HEK293T (cell line): ENCODE measurements at places on chromosomes 2 and 18.
A peak's percentile ranks its signal among the peaks of the same experiment; 100 is the strongest.

DNA sequence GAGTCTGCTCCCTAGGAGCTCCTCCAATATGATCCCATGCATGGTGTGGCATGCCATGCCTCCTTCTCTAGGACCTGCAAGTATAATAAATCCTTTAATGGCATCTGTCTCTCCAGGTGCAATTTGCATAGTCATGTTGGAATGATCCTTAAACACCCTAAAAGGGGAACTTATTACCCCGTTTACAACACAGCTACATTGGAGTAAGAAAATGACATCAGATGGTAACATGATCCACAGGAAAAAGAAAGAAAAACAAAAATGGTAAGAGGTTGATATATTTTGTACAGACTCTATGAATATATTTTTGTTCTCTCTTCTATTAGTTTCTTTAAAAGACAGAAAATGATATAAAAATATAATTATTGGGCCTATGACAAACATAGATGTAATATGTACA lies 79.0 kb downstream of the CRACDL start:
- no peak for DNase-seq

DNA sequence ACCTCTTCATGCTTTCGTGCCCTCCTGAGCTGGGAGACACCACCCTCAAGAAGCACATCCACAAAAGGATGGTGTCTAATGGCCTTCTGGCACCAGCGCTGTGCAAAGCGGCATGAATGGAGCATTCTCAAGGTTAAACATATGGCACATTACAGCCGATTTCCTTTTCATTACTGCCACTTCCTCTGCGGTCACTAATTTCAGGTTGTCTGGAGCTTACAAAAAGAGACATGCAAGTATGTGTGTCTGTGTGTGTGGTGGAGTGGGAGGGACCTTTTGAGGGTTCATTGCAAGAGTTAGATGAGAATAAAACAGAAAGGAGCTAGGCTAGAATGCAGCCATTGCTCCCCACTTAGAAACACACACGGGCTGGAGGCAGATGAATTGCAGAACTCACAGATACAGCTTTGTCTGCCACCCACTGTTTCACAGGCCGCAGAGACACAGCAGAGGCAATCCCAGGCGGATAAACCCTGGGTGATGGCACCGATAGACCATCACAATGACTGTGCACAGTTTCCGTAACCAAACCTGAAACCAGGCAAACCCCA lies 76.0 kb downstream of the TGIF1 start:
- DNase-seq, result no peak

GRCh38 chr2:191701696-191702095 lies 23.8 kb downstream of the NABP1 start:
- no peak for DNase-seq

DNA sequence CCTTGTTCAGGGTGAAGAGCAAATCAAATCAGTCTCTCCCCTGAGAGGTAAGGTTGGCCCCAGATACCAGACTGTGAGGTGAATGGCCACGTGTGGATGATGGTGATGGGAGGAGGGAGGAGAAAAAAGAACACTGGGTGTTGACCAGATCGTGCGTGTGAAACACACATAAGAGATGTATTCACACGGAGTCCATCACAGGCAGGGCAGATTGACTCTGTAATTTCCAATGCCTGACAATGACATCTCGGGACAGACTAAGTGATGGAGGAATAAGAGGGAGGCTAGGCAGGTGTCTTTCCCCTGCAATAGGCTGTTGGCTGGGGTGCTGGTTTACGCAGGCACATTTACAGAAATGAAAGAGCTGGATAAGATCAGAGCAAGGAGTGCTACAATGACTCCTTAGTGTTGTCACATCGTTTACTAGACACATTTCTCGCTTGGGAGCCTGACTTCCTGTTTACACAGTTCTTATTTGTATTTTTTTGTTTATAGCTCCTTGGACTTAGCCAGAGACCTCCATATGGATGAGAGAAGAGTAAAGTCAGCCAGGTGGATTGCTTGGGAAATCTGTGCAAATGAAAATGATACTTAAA lies 43.1 kb downstream of the CPO start:
- no peak for DNase-seq

DNA sequence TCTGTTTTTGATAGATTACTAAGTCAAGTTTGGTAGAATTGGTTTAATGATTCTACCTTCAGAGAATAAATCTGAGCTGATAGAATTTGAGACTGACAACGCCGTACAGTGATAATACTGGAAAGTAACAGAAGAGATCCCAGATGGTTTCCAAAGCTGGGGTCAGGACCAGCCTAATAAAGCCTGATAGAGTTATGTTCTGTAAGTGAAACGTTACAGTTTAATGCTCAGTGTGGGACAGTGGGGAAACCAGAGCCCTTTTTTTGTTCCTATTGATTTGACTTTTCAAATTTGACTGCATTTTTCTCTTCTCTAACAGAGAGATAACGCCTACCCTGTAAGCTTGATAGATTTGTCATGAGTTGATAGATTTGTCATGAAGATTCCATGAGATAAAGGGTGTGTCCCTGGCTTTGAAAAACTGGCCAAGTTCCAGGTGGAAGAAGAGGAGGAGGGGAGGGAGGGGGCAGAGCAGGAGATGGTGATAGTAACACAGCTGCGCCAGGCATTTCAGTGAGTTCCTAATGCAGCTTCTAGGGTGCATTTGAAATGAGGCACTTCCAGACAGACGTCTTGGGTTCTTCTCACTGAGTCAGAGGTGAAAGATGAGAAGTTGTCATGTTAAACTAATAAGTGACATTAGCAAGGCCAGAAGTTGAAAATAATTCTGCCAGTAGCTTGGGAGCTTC lies 65.1 kb downstream of the CERS6 start:
- DNase-seq, result no peak

- no peak for DNase-seq
Observed at GRCh38 chr2:16511041-16511440, 154.6 kb downstream of the CYRIA start.

GRCh38 chr2:150859877-150860276 lies 372.4 kb upstream of the RND3 start:
- DNase-seq, result no peak

- DNase-seq, result no peak
Observed at GRCh38 chr2:20113986-20114938, 62.8 kb upstream of the LAPTM4A start.

DNA sequence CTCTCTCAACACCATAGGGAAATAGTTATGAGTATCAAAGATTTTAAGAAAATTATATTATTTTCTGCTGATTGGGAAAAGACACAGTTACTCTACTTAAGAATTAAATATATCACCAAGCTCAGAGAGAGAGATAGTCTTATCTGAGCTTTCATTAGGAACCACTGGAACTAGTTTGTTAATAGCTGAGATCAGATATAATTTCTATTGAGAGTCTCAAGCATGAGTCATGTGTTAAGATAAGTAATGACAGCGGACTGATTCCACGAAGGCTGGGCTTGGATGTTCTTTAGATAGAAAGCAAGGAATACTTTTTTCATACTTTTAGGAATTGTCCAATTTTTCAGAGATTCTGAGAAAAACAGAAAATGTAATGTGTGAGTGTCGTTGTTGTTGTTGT lies 44.4 kb upstream of the RBM44 start:
- DNase-seq, result no peak

DNA sequence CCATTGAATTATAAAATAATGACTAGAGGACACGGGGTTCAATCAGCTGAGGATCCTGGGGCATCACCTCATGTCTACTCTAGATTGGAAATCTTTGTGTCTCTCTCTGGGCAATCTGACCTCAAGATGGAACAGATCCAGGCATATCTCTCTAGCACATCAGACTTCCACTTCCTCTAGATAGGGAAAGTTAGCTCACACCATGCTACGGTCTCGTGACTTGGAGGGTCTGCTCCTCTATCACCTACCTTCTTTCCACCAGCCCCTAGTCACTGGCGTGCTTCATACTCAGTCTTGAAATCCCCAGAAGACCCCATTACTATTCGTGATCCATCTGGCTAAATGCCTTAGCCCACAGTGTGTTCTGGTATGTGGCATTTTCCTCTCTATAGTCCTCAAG lies 148.8 kb downstream of the ANKRD44 start:
- DNase-seq, result no peak

DNA sequence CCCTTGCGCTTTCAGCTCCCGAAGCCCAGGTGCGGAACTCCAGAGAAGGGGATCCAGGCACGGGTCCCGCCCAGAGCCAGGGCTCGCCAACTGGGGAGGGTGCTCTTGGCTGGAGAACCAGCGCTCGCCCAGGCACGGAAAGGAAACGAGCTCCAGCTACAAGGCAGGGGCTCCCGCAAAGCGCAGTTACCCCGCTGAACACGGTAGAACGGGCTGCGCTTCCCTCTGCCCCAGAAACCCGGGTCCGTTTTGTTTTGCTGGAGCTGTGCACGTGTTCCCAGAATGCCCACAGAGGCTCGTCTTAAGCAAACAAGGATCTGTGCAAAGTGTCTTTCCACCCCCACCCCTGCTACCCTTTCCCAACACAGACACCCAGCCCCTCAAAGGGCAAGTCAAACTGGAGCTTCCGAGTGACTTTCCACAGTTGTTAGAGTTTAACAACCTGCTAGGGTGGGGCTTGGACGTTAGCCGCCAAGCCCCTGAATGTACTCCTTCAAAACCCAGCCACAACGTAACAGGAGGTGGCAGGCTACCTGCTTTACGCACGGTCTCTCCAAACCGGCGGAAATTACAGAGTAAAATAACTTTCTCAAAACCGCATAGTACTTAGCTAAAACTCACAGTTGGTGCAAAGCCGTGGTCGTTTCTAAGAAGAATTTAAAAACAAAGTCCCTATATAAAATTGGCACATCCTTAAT lies 775 bp downstream of the RNF125 start:
- peak; percentile 67 for DNase-seq

DNA sequence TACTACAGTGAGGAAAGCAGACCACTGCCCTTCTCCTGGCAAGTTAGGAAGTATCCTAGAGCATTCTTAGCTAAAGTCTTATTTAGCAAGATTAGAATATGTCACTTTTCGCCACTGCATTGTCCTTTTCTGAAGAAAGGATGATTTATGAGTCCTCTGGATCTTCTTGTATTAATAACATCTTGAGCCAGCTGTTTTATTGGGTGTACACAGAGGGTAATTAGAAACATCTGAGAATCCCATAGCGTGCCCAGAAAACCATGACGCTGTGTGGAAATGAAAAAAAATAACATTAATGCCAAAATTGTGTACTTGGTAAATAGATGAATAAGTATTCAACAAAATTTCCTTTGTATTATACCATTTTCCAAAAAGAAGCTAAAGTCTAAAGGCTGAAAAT lies 198.7 kb downstream of the LTBP1 start:
- no peak for DNase-seq

- no peak for DNase-seq
Observed at GRCh38 chr18:57798713-57799373, 4.3 kb downstream of the ATP8B1 start.

- DNase-seq, result no peak
Observed at GRCh38 chr2:208361077-208361441, 45.5 kb upstream of the PTH2R start.

GRCh38 chr18:36309436-36310391 lies 12.2 kb downstream of the FHOD3 start:
- no peak for DNase-seq

DNA sequence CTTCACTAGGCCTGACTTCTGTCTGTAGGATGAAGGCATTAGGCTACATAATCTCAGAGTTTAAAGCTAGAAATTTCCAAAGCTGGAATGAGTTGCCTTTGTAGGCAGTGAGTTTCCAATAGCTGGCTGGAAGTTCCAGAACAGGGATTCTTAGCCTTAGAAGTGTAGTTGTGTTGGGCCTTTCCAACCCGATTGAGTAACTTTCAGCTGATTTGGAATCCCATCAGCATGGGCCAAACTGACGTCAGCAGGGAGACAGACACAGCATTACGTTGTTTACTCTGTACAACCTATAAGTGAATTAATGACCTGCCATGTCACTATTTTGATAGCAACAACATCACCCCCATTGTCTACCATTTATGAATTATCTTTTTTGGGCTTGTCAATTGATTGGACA lies 56.9 kb downstream of the SETBP1 start:
- no peak for DNase-seq

DNA sequence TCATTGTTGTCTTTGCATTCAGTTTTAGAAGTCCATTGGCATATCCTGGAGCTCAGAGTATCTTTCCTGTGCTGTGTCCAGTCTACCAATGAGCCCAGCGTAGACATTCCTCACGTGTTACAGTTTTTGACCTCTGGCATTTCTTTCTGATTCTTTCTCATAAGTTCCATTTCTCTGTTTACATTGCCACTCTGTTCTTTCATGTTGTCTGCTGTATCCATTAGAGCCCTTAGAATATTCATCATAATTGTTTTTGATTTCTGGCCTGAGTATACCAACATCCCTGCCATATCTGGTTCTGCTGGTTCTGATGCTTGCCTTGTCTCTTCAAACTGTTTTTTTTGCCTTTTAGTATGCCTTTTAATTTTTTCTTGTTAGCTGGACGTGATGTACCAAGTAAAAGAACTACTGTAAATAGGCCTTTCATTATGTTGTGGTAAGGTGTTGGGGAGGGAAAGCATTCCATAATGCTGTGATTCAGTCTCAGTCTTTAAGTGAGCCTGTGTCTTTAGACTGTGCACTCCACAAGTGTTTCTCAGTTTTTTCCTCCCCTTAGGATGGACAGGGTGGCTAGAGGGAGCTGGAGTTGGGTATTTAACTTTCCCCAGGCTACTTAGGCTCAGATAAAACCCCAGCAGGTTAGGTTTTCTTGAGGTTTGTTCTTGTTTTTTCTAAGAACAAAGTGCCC lies 35.6 kb downstream of the CEP192 start:
- DNase-seq, result no peak

DNA sequence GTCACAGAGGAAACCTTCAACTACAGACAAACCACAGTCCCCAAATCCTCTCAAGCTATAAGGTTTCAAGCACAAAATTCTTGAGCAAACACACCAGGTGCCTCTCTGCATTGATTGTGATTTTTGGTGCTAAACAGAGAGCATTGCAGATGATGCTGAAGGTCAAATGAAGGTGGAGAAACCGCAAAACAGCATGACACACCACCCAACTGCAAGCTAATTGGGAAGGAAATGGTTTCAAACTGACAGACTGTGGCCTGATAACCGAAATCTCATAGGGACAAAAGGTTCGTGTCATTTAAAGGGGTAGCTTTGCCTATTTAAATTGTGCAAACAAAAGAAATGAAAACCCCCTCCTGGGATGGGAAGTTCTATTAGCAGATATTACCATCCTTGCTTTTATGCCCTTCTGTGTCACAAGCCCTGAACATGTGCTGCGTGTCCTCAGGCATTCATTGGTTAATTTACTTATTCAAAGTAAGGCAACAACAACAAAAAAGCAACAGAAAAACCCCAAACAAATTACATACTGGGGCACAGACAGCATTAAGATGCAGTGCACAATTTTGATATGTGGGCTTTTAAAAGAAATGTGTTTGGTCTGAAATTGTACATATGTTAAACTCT lies 154.9 kb downstream of the AQP4 start:
- no peak for DNase-seq

- no peak for DNase-seq
Observed at GRCh38 chr2:118114863-118115262, 26.6 kb downstream of the INSIG2 start.

GRCh38 chr2:187008111-187008510 lies 159.1 kb upstream of the ZSWIM2 start:
- no peak for DNase-seq

- no peak for DNase-seq
Observed at GRCh38 chr2:28048341-28048740, 157.8 kb downstream of the BABAM2 start.

GRCh38 chr2:173347305-173348168 lies 7.1 kb upstream of the CDCA7 start:
- no peak for DNase-seq

GRCh38 chr2:201363857-201364560 lies 6.9 kb upstream of the FLACC1 start:
- peak; percentile 28 for DNase-seq

- no peak for DNase-seq
Observed at GRCh38 chr2:150271952-150272802, 215.3 kb downstream of the RND3 start.
